Fibroblast of skin of back (primary cell): ENCODE measurements at places on chromosomes 16 and 17.

- no peak for DNase-seq
Measured at GRCh38 chr17:4701116-4701515, 2.8 kb downstream of the PELP1 start.

DNA sequence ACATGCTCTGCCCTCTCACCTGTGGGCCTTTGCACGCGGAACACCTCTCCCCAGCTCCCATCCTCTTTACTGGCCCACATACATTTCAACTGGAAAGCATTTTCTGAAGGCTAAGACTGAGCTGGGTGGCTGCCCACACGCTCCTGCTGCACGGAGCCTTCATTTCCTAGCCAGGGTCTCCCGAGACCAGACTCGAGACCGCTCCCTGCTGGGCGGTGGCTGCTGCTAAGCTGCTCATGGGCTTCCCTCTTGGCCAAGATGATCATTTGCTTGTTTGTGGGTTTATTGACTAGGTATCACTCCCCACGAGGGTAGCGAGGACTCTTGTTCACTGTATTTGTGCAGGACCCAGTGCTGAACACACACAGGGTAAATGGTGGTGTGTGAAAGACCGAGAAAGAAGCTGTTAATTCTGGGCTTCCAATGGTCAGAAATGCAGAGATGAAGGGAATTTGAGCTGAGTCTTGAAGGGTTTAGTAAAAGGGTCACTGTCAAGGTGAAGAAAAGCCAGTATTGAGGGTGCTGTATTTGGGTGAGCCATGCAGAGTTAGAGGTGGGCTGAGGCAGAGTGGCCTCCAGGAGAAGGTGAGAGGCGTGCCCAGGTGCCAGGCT lies 907 bp downstream of the TRAPPC2L start:
- peak; percentile 70 for DNase-seq

DNA sequence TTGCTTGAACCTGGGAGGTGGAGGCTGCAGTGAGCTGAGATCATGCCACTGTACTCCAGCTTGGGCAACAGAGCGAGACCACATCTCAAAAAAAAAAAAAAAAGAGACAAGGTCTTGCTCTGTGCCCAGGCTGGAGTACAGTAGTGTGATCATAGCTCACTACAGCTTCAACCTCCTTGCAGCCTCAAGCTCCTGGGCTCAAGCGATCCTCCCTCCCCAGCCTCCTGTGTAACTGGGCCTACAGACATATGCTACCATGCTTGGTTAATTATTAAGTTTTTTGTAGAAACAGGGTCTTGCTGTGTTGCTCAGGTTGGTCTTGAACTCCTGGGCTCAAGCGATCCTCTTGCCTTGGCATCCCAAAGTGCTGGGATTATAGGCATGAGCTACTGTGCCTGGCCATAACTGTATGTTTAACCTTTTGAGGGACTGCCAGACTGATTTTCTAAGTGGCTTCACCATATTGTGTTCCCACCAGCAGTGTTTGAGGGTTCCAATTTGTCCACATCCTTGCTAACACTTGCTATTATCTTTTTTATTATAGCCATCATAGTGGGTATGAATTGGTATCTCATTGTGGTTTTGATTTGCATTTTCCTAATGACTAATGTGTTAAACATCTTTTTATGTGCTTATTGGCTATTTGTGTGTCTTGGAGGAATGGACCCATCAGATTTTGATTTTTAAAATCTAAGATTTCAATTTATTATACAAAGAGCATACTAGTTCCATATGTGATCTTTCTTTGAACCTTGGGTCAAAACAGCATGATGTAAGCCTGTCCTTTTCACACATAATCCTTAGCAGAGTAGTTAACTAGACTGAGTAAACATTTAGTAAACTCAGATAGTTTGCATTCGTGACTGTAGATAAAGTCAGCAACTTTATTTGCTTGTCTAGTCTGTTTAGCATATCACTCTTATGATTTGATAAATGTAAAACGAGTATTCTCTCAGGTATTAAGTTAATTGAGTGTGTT lies 38.1 kb upstream of the KPNB1 start:
- peak; percentile 21 for DNase-seq

GRCh38 chr17:39623356-39623950 lies 3.3 kb upstream of the PPP1R1B start:
- peak; percentile 59 for DNase-seq

- DNase-seq, result peak; percentile 55
Measured at GRCh38 chr17:7703584-7704479, 1.2 kb upstream of the EFNB3 start.

DNA sequence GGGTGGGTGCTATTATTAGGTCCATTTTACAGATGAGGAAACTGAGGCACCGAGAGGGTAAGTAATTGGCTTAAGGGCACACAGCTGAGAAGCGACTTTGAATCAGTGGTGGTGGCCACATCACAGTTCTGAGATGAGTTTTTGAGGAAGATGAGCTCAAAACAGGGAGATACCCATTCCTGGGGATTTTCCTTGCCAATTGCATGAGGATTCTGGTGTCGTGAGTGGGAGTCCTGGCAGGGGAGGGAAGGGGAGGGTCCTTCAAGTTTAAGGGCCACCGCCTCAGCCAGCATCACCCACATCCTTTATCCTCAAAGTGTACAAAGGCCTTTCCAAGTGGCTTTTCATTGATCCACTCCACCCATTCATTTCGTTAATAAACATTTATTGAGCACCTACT lies 45.3 kb downstream of the IL21R start:
- no peak for DNase-seq

- no peak for DNase-seq
Measured at GRCh38 chr17:73901661-73902415, 257.6 kb upstream of the SDK2 start.

- DNase-seq, result no peak
Measured at GRCh38 chr17:42387661-42388380, 421 bp downstream of the STAT3 start.

DNA sequence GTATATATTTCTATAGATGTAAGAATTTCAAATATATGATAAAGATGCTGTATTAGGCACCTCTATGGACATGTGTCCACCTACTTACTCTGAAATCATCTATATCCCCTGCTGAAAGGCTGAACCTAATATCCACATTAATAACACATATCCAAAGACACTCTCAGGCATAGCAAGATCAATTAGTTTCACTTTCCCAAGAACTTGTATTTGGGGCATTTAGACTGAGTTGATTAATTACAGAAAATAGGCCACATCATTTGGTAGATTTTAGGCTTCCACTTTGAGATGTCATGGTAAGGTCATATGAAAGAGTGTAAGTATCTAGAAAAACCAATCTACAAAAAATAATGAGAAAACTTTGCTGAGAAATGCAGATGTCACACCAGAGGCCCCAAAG lies 45.1 kb downstream of the BRIP1 start:
- DNase-seq, result no peak

DNA sequence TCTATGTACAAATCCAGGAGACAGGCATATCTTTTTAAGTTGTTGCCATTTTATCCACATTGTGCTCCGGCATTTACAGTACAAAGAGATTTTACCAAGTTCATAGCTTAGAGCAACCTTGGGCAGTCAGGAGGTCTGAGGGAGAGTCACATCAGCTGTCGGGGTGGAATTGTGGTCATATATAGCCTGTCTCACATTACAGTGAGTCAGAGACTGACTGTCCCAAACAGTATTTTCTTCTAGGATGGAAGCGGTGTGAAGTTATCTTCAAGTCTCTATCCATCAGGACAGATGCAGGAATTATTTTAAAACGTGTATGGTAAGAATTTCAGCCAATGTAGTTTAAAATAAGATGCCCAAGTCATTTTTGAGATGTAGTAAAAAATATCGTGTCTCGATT lies 53.0 kb downstream of the GPRC5B start:
- DNase-seq, result peak; percentile 72

- peak; percentile 45 for DNase-seq
Measured at GRCh38 chr17:6753546-6753945, 2.3 kb upstream of the XAF1 start.

GRCh38 chr16:29900102-29900887 lies at the start of gene ASPHD1:
ASPHD1 (plus strand) TSS chr16:29900488; CDS start chr16:29900972, 484 bp downstream.
- DNase-seq, result peak; percentile 85

DNA sequence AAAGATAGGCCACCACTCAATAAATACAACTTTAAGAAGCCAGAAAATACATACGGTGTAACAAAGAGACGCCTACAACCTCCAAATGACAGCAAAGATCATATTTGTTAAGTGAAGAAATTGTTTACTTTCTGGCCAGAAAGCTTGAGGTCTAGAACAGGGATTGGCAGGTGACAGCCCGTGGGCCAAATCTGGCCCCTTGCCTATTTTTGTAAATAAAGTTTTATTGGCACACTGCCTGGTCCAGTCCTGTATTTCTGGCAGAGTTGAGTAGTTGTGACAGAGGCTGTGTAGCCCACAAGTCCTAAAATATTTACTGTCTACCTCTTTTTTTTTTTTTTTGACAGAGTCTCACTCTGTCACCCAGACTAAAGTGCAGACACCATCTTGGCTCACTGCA lies 3.4 kb upstream of the CLEC19A start:
- no peak for DNase-seq

DNA sequence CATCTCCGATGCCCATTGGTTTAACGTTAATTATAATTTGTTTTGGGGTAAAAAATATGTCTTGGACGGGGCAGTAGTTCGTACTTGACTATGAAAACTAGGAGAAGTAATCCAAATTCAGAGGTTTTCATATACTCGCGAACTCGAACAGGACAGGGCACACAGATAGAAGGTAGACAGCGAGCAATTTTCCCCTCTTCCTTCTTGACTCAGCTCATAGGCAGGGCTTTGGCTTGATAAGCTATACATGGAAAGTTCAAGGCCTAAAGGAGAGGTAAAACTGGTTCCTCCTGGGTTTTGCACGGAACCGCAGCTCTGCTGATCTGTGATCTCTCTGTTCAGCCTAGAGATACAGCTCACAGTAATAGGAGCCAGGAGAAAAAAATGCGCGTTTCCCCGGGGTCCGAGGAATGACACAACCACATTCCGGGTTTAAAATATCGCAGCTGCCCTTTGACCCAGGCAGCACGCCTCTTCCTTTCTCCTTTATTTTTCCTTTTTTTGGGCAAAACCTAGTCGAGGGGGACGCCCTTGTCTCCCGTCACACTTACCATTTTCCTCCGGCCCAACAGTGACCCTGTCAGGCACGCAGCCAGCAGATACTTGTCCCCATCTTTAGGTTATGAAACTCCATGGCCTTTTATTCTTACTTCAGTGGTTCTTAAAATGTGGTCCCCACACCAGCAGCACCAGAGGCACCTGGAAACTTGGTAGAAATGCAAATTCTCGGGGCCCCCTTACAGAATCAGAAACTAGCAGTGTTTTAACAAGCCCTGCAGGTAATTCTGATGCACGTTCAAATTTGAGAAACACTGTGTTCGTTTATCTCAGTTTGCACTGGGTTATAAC lies 1.7 kb upstream of the LASP1 start:
- peak; percentile 87 for DNase-seq

GRCh38 chr16:10552998-10553491 lies 27.4 kb downstream of the EMP2 start:
- DNase-seq, result no peak

DNA sequence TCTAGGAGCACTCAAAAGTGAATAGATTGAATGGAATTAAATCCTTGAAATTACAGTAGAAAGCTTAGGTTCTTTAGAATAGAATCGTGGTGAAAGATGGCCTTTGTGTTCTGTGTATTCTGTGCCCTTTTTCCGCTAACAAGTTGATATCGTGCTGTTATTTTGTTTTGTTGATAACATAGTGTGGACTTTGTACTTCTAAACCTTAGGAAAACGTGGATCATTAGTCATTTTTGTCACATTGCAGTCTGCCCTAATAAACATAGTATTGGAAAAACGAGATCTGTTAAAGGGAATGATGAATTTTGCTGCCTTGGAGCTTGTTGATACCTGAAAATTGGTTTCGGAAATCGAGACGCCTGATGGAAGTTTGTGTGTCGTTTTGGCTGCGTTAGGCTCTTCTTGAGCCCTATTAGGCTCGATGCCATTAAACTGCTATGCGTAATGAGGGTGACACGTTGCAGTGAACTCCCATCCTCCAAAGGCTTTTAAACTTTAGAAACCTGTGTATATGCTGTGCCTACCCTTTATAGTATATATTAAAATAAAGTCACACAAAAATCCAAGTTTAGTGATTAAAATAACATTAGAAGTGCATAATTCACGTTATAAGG lies 145.7 kb downstream of the PRKCA start:
- DNase-seq, result no peak

- no peak for DNase-seq
Measured at GRCh38 chr17:68568581-68568980, 32.6 kb downstream of the FAM20A start.
